ENCODE measurements at places on chromosomes 2 and 18.

GRCh38 chr2:54255230-54256090 is 569 bp downstream of the TSPYL6 start:
- DNase-seq, result no peak

DNA sequence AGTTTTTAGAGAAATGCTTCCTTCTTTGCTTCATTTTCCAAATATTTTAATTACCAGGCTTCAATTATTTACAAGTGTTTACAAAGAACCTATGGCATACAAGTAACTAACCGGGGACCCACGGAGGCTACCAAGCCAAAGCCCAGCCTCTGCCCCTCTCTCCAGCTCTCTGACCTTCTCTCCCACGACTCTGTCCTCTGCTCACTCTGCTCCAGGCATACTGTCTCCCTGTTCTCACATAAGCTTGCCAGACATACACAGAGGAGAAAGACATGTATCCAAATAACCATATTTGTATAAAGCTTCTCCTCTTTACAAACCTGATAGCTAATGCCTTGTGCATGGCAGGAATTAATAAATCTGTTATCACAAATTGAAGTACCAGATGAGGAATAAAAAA is 141.3 kb downstream of the ZNF521 start:
- no peak for DNase-seq

DNA sequence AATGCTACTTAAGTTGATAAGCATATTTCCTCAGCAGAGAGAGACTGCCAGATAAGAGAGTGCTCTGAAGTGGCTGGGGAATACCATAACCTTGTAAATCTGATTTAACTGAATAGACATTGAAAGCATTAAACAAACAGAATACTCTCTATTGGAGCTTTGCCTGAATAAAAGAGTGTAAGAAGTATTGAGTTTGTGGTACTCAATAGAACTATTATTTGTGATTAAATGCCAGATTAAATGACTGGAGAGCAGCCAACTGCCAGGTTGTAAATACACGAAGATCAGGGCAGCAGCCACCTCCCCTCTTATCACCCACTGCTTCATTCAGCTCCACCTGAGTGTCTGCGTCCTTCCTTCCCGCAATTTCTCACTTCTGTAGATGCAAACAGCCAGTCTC is 373.6 kb downstream of the DCDC2C start:
- DNase-seq, result no peak

- DNase-seq, result no peak
Observed at GRCh38 chr2:2547451-2547850, 216.4 kb upstream of the MYT1L start.

DNA sequence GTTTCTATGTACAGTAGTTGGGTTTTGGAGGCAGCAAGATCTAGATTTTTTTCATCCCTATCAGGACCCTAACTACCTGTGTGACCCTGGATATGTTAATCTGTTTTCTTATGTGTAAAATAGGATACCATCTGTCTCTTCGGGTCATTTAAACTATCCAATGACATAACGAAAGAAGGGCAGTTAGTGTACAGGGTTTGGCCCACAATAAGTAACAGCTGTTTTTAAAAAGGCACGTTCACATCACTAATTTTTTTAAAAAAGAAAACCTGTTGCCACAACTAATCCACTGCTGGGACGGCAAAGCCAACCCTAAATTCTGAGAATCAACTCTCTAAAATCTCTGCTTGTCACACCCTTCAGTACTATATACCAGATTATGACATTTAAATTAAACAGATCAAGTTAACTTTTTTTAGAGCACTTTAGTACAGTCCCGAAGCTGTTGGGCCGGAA is 869 bp downstream of the USP40 start:
- no peak for DNase-seq

DNA sequence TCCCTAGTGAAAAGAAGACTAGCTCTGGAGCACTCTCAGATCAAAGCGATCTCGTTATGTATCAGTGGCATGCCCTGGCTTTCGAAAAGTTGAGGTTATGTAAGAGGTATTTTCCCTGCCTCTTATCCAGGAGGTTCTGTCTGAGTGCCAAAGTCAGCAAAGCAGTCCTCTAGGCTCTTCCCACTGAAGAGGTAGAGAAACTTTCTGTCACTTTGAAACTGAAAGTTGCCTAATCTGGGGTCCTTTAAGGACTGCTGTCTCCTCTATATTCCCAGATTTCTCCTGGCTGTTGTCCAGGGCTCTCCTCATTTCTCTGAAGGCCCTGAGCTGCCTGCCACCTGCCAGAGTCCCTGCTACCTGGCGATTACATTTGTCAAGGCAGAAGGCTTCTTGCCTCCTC is 96.3 kb downstream of the B3GNT2 start:
- DNase-seq, result no peak

GRCh38 chr2:130389783-130390182 is 33.9 kb downstream of the PTPN18 start:
- DNase-seq, result no peak

DNA sequence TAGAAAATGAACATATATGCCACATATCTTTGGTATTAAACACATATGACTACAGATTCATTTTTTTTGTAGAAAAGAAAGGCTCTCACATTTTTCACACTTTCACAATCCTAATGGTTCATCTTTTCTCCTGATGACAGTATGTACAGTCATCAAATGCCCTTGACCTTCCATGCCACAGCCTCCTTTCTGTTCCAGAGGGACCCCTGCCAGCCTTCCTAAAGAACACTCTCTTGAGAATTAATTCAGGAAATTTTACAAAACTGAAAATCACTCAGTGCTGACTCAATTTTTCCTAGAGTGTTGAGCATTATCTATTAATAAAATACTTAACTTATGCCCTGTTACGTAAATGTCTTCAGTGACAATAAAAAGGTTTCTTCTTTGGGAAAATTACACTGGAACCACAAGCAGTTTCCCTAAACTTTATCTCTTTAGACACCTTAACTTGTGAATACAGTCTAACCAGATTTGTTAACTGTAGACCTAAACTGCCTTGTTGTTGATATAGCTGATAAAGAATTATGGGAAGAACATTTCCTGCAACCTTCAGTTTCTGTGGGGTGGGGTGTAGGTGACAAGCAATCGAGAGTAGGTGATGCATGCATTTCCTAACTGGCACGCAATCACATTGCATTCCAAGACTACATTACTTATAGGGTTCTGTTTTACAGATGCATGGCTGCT is 15.3 kb upstream of the ACOXL start:
- DNase-seq, result no peak

DNA sequence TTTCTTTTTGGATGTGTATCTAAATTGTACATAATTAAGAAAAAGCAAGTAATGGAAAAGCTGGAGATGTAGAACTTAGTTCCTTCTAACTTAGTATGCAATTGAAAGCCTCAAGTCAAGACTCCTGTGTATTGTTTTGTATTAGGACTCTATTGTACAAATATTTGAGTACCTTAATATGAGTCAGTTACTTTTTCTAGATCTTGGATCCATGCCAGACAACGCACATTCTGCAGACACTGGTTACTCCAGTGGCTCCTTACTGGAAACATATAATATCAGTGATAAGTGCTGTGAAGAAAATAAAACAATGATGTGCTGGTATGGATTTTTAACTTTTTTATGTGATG is 1.5 kb downstream of the SLC39A10 start:
- no peak for DNase-seq

- DNase-seq, result no peak
Observed at GRCh38 chr2:28252311-28252710, 140.3 kb upstream of the FOSL2 start.

DNA sequence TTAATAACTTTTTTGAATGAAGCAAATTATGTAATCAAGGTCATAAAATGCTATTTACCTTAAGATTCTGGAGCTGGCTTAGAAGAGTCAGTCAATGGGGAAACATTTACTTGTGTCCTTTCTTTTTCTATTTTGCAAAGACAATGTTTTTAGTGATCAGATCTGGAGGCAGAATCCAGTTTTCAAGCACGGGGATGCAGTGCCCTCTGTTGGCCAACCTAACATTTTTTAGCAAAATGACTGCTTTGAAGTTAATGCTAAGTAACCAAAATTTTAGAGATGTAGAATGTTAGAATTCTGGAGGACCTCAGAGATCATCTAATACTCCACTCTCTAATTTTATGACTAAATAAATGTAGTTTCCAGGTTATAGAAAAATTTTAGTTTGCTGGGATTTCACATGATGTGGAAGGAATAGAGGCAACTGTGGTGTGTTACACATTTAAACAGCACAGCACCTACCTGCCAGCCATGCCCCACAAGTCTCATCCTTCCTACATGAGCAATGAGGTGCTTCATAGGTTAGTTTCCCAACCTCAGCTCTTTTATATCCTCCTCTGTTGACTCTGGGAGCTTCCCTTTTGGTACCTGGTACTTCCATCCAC is 23.6 kb upstream of the SLC9A4 start:
- peak; percentile 47 for DNase-seq

DNA sequence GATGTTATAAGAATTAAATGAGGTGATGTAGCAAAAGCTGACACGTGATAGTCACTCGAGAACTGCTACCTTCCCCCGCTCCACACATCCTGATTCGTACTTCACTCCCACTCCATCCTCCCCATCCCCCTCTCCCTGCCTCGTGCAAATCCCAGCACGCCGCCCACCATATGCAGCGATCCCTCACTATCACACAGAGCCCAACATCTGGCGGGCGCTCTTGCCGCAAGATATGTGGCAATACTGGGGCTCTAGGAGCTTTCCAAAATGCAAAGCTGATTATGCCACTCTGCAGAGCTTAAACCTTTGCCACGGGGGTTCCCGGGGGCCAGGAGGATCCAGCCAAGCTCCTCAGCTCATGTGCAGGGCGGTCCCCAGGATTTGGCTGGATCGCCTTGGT is 37.4 kb downstream of the DNMT3A start:
- no peak for DNase-seq

GRCh38 chr2:234579231-234579962 is 82.5 kb upstream of the ARL4C start:
- no peak for DNase-seq

Measured in activated CD4-positive, alpha-beta T cell treated with anti-CD3 and anti-CD28 coated beads for 1 hour (primary cell).